SK-N-MC (cell line): ENCODE measurements at places on chromosomes 12 and 14.

DNA sequence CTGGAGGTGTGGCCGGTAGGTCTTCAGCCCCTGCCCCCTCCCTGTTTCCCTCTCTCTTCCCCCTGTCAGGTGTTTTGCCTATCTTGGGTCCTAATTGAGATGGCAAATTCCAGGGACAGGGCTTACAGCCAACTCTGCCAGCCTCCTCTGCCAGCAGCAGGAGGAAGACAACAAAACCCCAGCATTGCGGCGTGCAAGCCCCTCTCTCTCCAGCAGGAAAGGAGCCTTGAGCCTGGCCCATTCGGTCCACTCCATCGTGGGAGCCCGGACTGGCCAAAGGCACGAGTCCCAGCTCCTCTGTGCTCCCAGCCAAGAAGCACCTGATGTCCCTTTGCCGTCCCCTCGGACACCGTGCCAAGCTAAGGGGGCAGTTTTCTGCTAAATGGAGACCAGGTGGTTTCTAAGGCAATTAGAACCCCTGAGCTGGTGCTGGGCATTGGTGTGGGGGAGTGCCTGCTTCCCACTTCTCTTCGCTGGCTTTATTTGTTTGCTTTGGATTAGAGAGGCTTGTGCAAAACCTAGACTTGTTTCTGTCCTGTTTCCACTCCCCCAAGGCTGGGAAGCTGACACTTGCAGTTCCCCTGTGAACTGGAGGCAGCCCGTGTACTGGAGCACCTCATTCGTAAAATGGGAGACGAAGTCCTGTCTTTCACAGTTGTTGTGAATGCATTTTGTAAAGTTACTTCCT, 57.1 kb upstream of the LHX5 start:
- no peak for DNase-seq

DNA sequence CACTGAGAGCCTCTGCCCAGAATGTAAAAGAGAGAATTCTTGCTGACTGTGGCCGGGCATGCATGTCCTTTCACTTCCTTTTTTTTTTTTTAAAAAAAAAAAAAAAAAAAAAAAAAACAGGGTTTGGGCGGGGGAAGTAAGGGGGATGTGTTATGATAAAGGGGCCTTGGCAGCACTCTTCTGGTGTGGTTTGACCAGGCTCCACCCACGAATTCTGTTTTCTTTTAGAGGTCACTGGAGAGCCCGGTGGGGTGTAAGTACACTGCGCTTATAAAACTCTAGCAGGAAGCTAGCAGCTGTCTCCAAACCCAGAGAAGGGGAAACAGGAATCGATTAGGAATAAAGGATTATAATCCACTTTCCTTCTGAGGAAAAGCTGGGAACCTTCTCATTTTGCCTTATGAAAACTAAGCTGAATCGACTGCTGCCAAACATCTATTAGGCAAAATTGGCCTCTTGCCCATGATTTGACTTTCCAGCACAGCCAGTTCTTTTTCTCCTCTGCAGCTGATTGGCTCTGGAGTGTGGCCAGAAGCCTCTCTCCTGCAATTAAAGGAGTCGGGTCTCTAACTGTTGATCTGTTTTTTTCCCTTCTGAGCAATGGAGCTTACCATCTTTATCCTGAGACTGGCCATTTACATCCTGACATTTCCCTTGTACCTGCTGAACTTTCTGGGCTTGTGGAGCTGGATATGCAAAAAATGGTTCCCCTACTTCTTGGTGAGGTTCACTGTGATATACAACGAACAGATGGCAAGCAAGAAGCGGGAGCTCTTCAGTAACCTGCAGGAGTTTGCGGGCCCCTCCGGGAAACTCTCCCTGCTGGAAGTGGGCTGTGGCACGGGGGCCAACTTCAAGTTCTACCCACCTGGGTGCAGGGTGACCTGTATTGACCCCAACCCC, 27.7 kb upstream of the HIGD1C start:
- DNase-seq: no peak

GRCh38 chr14:70268760-70269159, 80.0 kb upstream of the SLC8A3 start:
- DNase-seq: no peak

DNA sequence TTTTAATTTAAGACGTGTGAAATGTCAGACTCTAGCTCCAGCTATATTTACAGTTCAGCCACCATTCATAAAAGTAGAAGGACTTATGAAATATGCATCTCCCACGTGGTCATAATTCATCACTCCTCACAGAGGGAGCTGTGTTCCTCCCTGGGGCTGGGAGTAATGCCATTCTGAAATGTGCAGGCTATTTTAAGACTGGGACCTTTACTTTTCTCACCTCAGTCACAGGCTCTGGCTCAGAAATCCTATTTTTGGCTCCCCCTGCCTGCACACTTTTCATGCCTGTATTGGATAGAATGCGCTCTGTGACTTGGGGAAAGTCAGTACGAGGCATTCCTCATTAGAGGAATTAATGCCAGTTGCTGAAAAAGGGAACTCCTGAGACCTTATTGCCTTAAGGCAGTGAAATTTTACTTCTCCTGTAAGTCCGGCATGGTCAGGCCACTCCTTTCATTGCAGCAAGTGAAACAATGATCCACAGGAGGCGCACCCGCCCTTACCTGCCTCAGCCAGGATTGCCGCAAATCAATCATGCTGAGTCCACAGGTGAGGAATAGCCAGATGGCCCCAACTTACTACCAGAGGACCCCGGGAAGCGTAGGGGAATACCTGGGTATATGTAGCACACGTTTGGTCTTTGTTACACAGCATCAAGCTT, 1133.2 kb upstream of the TMEM132C start:
- no peak for DNase-seq

DNA sequence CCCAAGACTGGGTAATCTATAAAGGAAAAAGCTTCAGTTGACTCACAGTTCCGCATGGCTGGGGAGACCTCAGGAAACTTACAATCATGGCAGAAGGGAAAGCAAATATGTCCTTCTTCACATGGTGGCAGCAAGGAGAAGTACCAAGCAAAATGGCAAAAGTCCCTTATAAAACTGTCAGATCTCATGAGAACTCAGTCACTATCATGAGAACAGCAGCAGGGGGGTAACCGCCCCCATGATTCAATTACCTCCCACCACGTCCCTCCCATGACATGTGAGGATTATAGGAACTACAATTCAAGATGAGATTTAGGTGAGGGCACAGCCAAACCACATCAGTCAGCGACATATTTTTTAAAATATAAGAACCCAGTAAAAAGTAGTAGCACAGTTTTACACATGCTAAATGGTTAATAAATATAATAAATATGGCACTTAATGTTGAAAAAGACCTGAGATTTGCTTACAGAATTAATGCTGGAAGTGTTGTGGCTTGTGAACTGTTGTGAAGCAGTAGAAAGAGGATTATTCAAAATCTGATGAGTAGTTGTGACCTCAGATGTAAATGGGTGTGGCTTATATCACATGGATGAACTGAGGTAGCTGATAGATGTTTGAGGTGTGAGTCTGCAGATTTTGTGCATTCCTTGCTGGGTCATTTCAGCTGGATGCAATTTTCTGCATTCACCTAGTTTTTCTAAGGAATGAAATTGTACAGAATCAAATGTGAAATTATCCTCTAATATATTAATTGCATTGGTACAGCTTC, 46.9 kb upstream of the CHPT1 start:
- no peak for DNase-seq

DNA sequence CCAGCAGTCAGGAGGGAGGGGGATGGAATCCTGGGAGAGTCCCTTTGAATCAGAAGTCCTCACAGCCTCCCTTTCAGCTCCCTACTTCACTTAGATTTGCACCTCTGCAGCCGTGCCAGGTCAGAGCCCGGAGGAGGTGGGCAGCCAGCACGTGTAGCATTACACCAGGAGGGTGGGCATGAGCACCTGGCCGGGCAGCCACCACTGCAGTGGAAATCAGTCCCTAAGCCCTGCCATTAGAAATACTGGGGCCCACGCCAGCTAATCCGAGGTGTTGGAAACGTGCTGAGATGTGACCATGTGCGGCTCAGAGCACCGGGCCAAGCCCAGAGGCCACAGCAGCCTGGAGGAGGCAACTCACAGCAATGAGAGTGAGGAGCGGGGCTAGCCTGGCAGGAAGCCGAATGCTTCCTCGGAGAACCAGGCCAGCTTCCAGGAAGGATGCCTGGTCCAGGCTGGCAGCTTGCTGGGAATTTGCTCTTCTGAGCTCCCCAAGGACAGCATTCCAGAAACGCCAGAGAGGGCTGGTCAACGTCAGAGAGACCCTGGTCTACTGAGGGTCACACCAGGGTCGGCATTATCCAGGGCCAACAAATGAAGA, 9.4 kb upstream of the CACNA2D4 start:
- no peak for DNase-seq

DNA sequence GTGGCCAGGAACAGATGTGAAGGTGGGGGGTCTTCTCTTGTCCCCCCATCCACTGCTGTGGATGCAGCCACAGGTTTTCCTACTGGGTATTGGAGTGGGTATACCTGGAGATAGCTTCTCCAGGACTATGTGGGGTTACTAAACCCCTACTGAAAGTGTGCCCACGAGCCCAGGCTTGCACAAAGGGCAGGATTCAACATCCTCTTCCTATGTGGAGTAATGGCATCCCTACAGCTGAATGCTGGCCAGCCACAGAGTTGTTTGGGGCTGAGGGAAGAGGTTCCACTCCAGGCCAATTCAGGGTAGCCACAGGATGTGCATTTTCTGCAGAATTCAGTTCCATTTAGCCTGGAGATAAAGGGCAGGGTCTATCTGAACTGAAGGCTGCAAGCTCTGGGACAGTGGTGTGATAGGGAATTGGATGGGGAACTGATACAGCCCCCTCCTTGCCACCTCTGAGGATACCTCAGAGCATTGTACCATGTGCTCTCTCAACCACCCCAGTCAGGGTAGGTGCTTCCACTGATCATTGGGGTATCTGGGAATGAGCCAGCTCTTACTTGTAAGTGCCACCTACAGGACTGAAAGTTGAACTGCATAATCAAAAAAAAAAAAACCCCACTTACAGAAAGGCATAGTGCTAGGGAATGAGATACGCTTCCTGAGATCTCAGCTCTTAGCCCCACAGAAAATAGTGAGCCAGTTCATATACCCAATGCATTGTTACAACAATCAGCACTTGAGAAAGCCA, 187.1 kb downstream of the KITLG start:
- DNase-seq: no peak

- DNase-seq: no peak
Measured at GRCh38 chr12:51677284-51677968, 86.4 kb downstream of the SCN8A start.

- no peak for DNase-seq
Measured at GRCh38 chr14:96581902-96582301, 79.7 kb downstream of the PAPOLA start.

DNA sequence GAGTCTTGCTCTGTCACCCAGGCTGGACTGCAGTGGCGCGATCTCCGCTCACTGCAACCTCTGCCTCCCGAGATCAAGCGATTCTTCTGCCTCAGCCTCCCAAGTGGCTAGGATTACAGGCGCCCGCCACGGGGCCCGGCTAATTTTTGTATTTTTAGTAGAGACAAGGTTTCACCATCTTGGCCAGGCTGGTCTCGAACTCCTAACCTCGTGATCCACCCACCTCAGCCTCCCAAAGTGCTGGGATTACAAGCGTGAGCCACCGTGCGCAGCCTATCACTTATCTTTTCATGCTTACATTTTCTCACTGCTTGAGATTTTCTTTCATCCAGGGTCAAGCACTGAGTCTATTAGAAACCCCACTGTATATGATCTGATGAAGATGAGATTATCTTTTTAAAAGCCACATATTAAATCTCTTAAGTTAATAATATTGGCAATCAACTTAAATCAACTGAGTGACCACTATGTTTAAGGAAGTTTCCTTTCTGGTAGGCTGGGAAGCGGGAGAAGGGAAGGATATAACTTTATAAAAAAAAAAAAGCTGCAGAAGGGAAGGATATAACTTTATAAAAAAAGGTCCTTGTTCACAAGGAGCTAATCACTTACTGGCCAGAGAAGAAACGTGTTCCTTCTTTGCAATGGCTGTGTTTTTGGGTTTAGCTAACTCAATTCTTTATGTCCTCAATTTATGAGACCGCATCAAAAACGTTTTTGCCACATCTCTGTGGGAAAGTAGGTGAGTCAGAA, 1.3 kb upstream of the MDM2 start:
- no peak for DNase-seq

GRCh38 chr14:25121337-25122129, 71.6 kb upstream of the STXBP6 start:
- no peak for DNase-seq

GRCh38 chr12:114399664-114400211, 6.2 kb downstream of the TBX5 start:
- DNase-seq: no peak

- no peak for DNase-seq
Measured at GRCh38 chr12:57899010-57899662, 42.2 kb upstream of the ATP23 start.

GRCh38 chr12:77847680-77848431, 17.2 kb downstream of the NAV3 start:
- no peak for DNase-seq

GRCh38 chr14:33814010-33814409, 136.9 kb downstream of the EGLN3 start:
- DNase-seq: no peak

GRCh38 chr14:32574269-32574668, 245.2 kb downstream of the AKAP6 start:
- no peak for DNase-seq

GRCh38 chr12:104687823-104688573, 231.2 kb downstream of the CHST11 start:
- no peak for DNase-seq

DNA sequence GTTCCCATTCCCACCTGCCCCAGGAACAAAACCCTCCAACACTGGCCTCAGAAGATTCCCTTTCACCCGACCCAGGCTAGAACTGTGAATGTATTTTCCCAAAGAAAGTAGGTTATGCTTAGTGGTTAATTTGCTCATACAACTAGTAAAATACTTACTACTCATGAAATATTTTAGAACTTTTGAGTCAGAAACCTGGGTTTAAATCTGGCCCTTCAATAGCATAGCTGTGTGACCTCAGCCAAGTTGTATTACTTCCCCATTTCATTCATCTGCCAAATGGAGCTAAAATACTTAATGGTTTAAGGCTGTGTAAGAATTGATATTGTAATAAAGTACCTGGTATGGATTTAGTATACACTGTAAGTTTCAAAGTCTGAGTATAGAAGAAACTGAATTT, 69.1 kb upstream of the DNM1L start:
- no peak for DNase-seq

- no peak for DNase-seq
Measured at GRCh38 chr12:119615518-119616475, 22.2 kb downstream of the TMEM233 start.

DNA sequence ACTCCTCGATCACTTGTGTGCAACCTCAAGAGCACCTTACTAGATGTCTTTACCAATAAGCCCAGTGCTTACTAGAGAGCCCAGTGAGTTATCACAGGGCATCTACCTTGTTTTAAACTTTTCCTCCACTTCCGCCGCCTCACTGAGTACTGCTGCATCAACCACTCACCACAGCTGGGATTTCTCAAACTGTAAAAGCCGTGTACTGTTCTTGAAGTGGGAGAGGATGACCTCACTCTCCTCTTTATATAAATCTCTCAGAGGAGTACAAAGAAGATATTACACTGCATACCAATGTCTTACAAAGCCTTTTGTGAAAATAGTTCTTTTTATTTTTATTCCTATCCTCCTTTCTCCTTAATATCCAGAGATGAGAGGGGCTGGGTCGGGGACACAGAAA, 94.1 kb downstream of the PLCZ1 start:
- DNase-seq: no peak

GRCh38 chr12:3154006-3154405, 76.8 kb downstream of the TSPAN9 start:
- no peak for DNase-seq

GRCh38 chr14:104545151-104545941, 34.2 kb upstream of the C14orf180 start:
- DNase-seq: no peak
